NCI-H1417 (cell line): ENCODE measurements at places on chromosomes 16 and 17.

- DNase-seq = peak; percentile 68
Observed at GRCh38 chr16:68377667-68378393, 67.0 kb downstream of the PRMT7 start.

DNA sequence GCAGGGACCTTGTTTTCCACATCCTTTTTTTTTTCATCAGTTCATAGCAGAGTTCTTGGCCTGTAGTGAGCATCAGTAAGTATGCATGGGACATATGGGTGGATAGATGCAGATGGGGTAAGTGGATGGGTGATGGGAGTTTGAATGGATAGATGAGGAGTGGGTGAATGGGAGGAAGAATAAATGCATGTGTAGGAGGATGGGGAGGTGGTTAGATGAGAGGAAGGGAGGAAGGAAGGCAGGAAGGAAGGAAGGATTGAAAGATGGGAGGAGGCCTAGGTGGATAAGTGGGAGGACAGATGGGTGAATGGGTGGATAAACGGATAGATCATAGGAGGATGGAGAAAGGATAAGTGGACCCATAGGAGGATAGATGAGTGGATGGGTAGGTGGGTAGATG lies 3.9 kb upstream of the BEAN1 start:
- DNase-seq = no peak

GRCh38 chr17:81049372-81049911 lies 14.5 kb downstream of the BAIAP2 start:
- DNase-seq = no peak

DNA sequence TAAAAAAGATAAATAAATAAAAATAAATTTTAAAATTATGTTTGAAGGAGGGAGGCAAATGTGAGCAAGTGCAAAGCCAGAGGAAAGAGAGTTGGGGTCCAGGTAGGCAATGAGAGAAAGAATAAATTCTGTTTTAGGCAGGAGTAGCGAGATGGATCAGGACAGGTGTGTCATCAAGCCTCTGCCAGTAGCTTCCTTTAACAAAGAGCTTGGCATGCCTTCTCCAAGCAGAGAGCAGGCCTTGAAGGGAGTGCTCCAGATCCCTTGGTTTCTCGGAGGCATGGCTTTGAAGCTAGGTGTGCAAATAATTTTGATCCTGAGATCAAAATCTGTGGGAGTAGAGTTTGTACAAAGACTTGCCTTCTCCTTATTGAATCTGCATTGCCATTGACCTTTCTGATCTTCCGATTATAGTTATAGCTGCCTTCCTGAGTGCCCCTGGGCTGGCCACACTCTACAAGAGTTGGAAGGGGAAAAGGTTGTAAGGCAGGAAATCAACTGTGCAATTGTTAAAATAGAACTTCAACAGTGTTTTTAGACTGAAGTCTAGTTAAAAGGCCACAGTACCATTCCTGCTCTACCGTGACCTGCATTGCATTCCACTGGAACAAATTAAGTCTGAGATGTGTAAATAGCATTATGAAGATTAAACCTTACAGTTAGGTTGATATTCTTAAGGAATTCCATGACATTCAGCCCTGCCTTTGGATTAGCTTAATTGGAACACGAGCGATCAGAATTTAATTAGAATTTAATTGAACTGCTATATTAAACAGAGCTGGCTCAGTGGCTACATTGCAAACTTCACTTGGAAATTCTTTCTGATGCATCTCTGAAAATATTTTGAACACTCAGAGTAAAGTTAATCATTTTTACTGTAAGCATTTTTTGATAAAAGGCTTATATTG lies 33.7 kb downstream of the IQCK start:
- DNase-seq = no peak

- no peak for DNase-seq
Observed at GRCh38 chr17:38632334-38632733, 26.6 kb upstream of the SRCIN1 start.

DNA sequence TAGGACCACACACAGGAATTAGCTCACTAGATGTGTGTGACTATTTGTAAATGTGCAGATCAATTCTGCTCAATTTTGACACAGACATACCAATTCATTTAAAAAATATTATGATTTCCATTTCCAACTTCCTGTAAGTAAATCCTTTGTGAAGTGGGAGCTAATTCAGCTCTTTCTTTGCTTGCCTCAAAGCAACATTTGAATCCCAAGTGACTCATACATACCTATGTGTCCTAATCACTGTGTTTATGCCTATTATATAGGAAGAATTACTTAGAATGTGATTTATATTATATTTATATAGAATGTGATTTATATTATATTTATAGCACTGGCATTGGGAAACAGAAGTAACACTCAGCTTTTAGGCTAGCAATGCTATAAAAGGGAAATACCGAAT lies 195.9 kb upstream of the C17orf78 start:
- no peak for DNase-seq

DNA sequence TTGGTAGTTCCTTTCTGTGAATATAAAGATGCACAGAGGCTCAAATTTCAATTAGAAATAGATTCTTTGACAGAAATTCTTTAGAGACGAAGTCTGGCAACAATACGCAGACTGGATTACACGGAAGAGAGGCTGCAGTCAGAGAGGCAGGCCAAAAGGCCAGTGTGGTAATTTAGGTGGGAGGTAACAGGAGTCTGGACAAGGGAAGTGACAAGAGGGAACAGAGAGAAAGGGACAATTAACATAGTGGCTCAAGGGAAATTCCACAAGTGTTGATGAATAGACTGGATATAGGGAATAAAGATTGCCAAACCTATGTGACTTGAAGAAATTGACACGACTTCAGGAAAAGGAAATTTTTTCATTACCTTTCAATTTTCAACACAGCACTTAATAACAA lies 54.6 kb downstream of the STX8 start:
- no peak for DNase-seq

DNA sequence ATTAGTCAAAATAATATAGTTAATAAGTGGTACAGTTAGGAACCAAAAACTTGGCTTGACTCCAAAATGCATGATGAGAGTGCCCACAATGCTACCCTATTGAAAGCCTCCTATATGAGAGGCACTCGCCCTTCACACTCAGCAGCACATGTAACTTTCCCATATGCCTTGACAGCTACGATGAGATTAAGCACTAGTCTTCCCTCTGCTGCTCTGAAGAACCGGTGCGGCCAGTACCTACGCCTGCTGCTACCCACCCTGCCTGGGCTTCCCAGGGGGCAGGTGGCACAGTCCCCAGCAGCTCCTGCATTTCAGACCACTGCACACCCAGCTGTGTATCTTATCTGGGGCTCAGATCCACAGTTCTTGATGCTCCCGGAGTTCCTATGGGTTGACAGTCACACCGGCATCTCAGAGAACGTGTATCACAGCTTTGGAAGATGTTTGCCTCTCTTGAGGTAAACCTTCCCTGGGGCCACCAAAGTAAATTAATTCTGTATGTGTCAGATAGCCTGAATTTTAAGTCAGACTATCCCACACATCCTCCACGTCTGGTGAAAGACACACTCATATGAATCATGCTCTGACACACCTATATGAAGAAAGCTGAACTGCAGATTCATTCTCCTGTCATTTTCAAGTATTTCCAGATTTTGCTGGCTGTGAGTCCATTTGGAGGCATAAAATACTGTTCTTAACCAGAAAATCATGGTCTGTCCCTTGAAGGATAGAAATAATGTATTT lies 77.8 kb downstream of the MYH10 start:
- no peak for DNase-seq

- no peak for DNase-seq
Observed at GRCh38 chr16:80288616-80289015, 252.2 kb upstream of the DYNLRB2 start.

- no peak for DNase-seq
Observed at GRCh38 chr17:43468691-43469139, 15.1 kb upstream of the DHX8 start.

- DNase-seq = no peak
Observed at GRCh38 chr16:70642633-70643032, 3.7 kb upstream of the IL34 start.

DNA sequence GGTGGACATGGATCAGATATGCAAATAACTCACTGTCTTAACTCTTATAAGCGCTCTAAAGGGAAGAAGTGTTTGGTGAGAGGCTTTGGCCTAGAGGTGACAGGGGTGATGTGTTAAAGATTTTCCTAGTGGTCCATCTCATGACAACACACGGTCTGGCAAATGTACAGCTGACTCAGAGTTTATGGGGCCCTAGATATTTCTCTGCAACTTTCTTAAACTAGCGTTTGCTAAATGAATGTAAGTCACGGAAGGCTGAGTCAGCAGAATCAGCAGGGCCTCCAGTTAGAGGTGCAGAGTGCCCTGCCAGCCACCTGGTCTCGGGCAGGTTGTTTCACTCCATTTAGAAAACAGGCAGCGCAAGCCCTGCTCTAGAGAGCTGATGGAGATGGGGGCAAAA lies 40.1 kb downstream of the CLEC16A start:
- peak; percentile 30 for DNase-seq
